ENCODE measurements at places on chromosomes 13 and 19.

DNA sequence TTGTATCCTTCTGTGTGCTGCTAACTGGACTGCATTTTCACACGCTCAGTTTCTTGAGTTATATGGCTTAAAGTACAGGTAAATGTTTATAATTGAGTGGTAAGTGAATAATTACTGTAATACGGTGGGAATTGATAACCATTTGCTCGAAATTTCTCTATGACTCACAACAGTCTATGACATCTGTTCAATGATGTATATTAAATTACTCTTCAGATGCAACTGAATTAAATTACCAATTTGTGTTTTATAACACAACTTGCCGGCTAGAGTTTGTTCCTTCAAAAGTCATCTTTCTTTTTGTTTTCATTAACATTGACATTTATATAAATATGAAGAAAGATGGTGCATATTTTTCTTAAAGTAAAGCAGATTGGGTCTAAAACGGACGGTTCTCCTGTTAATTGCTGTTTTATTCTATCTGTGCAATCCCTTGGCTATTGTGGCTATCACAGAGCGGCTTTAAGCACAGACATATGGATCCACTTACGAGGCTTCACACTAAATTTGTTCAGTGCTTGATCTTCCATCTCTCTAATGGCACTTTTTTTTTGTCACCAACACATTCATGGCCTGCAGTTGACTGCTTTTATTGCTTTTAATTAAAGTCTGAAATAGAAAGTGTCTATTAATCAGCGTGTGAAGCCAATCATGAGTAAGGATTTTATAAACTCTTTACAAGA lies 1291.6 kb upstream of the SLC10A2 start:
- DNase-seq = no peak

- no peak for DNase-seq
Measured at GRCh38 chr13:94382960-94383359, 96.5 kb downstream of the DCT start.

DNA sequence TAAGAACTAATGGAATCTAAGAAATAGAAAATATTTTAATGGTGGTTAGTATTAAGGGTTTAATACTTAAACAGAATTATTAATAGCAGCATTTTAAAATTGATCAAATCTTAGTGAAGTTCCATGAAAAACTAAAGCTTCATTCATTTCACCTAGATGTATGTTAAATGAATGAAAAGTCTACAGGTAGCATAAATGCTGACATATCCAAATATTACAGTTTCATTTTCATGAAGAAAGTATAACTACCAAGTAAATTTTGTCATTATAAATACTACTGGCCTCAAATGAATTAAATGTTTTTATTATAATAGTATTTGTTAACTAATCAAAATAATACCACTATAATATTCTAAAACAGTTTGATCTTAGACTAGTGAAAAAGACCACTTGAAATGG lies 403.3 kb downstream of the LIG4 start:
- no peak for DNase-seq

GRCh38 chr13:108323031-108323430 lies 53.5 kb downstream of the TNFSF13B start:
- DNase-seq = no peak

DNA sequence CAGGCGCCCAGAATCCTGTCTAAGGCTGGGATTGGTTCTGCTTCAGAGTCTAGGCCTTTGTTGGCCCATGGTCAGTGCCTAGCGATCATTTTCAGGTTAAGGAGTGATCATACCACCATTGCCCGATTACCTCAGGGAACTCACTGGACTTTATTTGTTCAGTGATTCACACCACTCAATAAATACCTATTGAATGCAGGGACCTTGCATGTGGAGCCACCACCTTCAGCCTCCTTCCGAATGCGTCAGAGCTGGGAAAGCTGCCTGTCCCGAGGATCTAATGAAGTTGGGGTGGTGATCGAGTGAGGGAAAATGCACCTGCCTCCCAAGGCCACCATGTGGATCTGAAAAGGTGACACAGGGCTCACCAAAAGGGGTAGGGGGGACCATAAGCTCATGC lies 40.0 kb upstream of the POU2F2 start:
- no peak for DNase-seq

DNA sequence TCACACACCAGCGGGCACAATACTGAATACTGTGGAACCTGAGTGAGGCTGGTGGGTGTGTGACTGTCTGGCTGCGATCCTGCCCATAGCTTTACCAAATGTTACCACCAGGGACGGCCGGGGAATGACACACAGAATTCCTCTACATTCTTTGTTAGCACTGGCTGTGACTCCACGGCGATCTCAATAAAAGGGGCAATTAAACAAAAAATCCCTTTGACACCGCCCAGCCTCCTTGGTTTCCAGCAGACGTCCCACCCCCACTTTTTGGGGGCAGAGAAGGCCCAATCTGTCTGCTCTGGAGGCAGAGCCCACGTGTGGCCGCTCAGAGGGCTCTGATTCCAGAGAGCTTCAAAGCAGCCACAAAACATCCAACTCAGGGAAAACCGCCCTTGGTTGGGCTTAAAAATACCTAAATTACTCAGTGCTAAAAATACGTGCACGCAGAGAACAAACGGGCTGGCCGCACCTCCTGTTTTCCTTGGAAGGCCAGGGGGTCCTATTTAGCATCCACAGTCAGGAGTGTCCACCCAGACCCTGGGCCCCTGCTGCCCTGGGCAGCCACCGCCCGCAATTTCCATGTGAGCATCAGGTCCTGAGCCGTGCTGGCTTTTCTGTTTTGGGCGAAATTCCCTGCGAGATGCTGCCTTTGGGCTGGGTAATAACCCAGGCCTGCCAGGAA lies 47.8 kb downstream of the GADD45B start:
- DNase-seq = peak; percentile 57

GRCh38 chr19:40947114-40947513 lies 44.0 kb upstream of the CYP2B6 start:
- DNase-seq = no peak

DNA sequence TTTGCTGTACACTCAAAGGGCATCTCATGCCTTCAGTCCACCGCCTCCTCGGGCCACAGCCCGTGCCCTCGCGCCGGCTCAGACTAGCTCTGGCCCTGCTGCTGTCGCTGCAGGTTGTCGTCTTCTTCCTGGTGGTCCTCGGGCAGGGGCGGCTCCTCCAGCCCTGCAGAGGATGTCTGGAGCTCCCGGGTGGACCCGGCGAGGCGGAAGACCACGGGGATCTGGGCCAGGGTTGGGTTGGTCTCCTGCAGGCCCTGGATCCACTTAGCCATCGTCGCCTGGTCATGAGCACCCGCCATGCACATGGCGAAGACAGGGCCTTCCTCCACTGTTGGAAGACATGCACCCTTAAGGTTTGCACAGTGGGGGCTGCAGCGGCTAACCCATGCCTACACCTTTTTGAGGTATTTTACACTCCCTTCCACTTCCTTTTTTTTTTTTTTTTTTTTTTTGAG lies 489 bp upstream of the ZNF653 start:
- no peak for DNase-seq

GRCh38 chr19:37931881-37932655 lies 25.1 kb downstream of the SIPA1L3 start:
- peak; percentile 65 for DNase-seq

DNA sequence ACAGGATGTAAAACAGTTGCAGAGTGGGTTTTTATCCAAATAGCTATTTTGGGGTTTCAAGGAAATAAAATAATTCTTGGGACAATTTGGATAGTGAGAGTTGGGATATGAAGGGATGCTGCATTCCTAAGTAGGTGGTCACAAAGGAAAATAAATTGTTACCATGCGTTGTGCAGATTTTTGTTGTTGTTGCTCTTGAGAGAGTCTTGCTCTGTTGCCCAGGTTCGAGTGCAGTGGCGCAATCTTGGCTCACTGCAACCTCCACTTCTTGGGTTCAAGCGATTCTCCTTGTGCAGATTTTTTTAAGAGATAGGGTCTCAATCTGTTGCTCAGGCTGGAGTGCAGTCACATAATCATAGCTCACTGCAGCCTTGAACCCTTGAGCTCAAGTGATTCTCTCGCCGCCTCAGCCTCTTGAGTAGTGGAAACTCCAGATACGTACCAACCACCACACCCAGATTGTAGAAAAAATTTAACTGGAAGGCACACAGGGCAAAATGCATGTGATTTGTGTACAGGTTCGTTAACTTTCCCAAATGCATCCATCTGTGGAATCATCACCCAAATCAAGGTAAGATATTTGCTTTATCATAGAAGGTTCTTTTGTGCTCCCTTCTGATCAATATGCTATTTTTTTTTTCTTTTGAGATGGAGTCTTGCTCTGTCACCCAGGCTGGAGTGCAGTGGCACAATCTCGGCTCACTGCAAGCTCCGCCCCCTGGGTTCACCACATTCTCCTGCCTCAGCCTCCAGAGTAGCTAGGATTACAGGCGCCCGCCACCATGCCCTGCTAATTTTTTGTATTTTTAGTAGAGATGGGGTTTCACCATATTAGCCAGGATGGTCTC lies 16.0 kb downstream of the SLC1A5 start:
- no peak for DNase-seq

- peak; percentile 69 for DNase-seq
Measured at GRCh38 chr19:51020988-51021651, 1.6 kb upstream of the KLK10 start.

- DNase-seq = no peak
Measured at GRCh38 chr13:26760832-26761582, 421 bp upstream of the GPR12 start.

DNA sequence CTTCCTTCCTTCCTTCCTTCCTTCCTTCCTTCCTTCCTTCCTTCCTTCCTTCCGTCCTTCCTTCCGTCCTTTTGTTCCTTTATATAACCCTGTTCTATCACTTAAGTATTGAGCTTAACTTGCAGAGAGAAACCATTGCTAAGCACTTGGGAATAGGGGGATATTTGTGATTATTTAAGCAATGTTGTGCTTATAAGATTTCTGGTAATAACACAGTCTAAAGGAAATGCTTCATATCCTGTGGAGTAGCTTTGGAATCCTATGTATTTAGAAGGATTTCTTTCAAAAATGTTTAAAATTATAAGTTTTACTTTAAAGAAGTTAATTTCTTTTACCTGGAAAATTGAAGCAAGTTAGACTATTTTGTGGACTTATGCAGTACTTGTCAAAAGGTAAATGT lies 209.8 kb downstream of the PCCA start:
- DNase-seq = peak; percentile 31

GRCh38 chr13:25292301-25292700 lies 5.0 kb upstream of the MTMR6 start:
- DNase-seq = no peak

DNA sequence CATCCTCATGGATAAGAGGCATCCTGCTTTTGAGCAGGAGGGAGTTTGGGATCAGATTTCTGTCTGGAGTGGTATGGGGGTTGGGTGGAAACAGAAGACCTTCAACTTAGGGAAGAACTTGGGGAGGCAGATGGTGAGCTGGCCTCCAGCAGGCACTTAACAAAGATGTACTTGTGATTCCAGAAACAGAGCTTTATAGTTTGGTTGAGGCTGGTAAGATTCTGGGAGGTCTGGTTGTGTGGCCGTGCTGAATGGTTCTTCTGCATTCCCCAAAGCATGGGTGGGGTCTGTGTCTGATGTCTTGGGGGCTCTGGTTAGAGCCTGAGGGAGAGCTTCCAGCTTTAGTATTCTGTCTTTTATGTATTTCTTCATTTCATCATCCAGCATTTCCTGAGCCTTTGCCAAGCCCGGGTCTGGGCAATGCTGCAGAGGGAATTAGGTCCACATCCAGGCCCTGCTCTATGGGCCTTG lies 4.8 kb downstream of the MEGF8 start:
- no peak for DNase-seq

DNA sequence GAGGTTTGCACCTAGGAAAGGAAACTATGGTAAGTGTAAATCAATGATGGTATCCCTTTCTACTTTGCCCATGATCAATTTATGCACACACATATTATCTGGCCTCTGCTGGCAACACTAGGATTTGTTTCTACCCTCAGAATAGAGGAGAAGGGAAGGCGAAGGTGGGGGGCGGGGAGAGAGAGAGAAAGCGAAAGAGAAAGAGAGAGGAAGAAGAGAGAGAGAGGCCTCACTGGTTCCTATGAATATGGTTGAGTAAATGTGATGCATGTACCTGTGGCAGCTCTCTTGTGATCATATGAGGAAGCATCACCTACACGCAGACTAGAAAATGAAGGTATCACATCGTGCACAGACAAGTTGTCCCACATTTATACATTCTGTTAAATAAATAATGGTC lies 882.0 kb upstream of the SLITRK6 start:
- DNase-seq = no peak

- no peak for DNase-seq
Measured at GRCh38 chr19:28003543-28003942, 1209.4 kb downstream of the UQCRFS1 start.

DNA sequence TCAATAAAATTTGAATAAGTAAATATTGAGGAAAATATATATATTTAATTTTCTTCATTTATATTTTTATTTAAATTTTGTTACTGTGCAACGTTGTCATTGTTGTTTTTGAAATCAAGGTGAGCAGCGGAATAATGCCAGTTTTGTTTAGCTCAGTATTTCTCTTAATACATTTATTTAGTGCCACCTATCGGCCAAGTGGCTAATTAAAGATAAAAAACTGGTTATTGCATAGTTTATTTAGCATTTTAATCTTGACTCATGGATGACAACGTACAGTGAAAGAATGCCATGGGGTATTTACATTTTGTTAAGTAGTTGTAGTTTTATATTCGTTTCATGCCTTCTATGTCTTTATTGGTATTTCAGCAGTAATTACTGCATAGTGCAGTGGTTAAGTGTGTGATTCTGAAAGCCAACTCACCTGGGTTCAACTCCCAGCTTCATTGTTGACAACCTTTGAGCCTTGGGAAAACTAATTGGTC lies 265.9 kb downstream of the MYO16 start:
- DNase-seq = peak; percentile 52

DNA sequence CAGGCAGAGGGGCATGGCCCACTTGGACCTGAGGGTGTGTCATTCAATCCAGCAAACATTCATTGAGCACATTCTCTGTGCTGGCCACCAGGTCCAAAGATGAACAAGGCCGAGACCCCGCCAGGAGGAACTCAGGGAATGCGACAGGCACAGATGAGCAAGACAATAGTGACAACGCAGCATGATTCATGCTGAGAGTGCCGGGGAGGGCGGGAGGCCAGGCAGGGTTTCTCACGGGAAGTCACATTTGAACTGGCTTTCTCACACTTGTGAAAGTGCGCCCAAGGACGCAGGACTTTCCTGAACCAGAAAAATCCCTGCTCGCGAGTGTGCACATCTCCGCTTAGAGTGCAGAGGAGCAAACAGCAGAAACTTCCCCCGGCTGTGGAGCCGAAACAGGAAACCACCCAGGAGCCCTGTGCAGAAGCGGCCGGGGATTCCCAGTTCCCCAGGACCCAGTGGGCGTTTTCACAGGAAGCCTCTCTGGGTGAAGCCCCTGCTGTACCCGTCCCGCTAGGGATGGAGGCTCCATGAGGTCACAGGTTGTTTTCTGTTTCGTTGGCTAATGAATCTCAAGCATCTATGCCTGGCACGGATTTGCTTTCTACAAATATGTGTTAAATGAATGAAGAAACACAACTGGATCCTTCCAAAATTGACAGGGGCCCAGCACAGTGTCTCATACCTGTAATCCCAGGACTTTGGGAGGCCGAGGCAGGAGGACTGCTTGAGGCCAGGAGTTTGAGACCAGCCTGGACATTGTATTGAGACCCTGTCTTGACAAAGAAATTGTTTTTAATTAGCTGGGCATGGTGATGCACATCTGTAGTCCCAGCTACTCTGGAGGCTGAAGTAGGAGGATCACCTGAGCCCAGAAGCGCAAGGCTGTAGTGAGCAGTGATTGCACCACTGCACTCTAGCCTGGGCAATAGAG lies 68.4 kb upstream of the TM9SF2 start:
- peak; percentile 58 for DNase-seq

GRCh38 chr13:31435536-31435935 lies 235.8 kb downstream of the B3GLCT start:
- DNase-seq = no peak
